ENCODE measurements at places on chromosomes 12 and 14.

GRCh38 chr12:131389054-131390013, 321.6 kb upstream of the SFSWAP start:
- no peak for DNase-seq

GRCh38 chr12:8696442-8697090, 1.2 kb upstream of the RIMKLB start:
- DNase-seq = no peak

- no peak for DNase-seq
These were observed 20.0 kb downstream of the TMEM132C start for GRCh38 chr12:128286970-128287369.

- no peak for DNase-seq
These were observed 528.6 kb downstream of the FUT8 start for GRCh38 chr14:65941091-65941490.

DNA sequence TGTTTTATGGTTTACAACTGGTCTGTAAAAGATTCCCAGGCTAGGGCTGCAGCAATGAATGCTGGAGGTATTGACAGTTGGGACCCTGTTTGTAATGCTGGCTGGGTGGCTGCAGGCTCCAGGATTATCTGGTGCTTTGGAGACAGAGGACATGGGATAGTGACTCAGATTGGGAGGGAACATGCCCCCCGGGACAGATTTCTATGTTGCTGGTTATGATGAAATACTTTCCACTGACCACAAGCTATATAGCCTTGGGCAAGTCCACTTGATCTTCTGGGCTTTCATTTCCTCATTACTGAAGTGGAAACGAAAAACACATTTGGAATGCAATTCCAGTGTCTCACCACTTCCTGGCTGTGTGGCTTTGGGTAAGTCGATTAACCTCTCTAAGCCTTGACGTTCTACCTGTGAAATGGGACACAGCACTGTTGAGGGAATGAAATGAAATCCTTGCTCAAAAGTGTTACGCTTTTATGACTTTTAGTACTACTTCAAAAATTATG, 6.3 kb upstream of the TPCN1 start:
- DNase-seq = peak; percentile 67

DNA sequence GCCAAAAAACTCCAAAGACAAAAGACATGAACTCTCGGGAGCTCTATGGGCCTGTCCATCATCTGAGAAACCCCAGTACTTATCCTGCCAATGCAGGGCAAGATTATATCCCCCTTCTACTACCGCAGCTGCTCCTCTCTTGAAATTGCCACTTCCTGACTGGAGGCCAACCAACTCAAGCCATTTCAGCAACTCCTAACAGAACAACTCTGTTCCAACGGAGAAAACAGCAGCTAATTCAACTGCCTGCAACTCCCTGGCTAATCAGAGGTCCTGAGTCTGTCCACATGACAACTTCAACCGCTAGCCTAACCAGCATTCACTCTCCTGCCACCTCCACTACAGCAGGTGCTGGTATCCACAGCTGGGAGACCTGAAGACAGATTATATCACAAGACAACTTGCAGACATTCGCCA, 24.1 kb downstream of the CEP83 start:
- DNase-seq = peak; percentile 81

- DNase-seq = peak; percentile 38
These were observed 90.0 kb downstream of the FBXL14 start for GRCh38 chr12:1504304-1504894.

- no peak for DNase-seq
These were observed 105.6 kb upstream of the FRMD6 start for GRCh38 chr14:51546099-51546498.

DNA sequence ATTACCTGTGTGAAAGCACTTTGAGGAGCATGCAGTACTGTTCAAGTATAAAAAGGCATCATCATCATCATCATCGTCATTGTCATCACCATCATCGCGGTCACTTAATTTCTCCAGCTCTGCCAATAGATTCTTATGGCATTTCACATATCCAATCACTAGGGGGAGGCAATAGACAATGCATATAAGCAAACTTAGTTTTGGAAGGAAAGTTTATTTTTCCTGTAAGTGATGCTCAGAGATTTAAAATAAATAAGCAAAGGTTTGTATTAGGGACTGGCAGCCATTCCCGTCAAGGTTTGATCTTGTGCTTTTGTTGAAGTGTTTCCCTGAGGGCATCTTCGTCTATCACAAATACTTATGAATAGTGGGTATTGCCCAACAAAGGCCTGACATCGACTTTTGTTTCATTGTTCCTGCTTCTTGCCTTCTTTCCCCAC, 127.4 kb downstream of the KTN1 start:
- peak; percentile 71 for DNase-seq

- DNase-seq = no peak
These were observed 118.0 kb downstream of the GCH1 start for GRCh38 chr14:54784657-54785056.

- peak; percentile 40 for DNase-seq
These were observed 36.6 kb upstream of the PIK3C2G start for GRCh38 chr12:18224745-18225144.

- DNase-seq = peak; percentile 83
These were observed 29.0 kb downstream of the NRDE2 start for GRCh38 chr14:90302529-90303303.

All from hematopoietic multipotent progenitor cell treated with erythropoietin and hydrocortisone succinate and interleukin-3 and kit ligand, for 6 days (in vitro differentiated cells).